Activated naive CD4-positive, alpha-beta T cell treated with anti-CD3 and anti-CD28 coated beads, Interleukin-2, amount 50 U/mL, for 72 hours (primary cell): ENCODE measurements at places on chromosomes 7 and 10. TPM values are rescaled to one million over a fixed set of nuclear protein-coding genes. Genes with fewer than 3 reads are reported as not detected.

PRSS1 gene
- not detected for total RNA-seq

CFAP43 gene
- total RNA-seq: not detected

- no peak for DNase-seq
Observed at GRCh38 chr7:44131173-44132029, 8.1 kb upstream of the POLD2 start.

DNA sequence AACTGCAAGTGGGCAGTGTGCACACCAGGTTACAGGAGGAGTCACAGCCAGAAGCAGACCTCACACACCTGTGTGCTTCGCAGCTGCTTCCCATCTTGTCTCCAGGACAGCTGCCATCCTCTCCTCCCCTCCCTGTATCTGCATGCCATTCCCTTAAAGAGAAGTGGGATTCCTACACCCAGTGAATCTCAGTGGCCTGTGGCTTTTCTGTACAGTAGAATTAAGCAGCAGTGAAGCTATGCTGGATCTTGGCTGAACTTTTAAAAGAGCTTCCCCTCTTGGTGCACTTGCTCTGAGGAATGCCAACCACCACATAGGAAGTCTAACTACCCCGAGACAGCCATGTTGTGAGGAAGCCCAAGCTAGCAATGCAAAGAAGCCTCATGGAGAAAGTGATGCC, 236.5 kb upstream of the ZMIZ1 start:
- DNase-seq: no peak

- no peak for DNase-seq
Observed at GRCh38 chr10:29957907-29958331, 101.5 kb downstream of the JCAD start.

DNA sequence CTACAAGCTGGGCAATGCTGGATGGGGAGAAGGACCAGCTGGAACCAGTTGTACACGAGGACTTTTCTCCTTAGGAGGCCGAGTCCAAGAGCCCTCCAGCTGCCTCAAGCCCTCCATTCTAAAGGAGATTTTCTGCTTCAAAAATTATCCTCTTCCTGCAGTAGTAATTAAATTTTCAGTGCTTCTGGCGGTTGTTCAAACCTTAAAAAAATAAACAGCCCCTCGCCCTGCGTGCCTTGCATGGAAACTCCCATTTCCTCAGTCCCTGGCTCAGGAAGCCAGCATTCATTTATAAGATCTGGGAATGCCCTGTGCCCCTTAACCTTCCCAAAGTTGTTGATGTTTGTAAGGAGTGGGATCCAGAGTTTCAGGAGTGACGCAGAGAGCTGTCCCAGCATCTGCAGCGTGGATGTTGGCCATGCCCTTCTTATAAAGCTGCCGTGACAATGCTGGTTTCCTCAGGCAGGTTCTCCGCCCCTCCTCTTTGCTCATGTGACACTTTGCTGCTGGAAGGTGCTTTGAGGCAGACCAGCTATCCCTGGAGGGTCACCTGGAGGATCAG, 24.0 kb upstream of the ACTR3B start:
- no peak for DNase-seq

DNA sequence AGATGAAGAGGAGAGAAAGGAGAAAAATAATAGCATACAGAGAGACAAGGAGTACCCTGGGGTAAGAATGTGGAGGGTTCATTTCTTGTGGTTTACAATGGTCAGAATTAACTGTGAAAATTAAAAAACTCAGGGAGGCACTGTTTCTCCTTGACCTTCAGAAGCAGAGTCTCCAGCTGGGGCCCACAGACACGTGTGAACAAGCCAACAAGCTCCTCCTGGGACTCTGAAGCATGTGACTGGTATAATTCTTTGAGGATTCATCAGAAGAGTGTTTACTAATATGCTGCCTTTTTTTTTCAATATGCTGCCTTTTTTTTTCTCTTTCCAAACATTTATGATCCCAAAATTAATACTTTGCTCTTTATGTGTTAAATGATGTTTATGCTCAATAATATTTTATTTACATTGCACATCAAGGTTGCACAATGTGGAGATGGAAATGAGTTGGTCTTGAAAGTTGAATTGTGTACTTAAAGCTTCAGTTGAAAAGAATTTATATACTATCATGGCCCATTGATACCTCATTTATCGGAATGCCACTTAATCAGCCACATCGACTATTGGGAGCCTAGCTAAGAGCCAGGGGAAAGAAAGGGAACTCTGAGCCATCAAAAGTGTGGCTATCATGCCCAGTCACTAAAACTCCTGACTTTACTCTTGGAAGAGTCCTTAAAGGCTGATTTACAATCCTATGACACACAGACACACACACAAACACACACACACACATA, 134.7 kb upstream of the RHOBTB1 start:
- DNase-seq: no peak

DNA sequence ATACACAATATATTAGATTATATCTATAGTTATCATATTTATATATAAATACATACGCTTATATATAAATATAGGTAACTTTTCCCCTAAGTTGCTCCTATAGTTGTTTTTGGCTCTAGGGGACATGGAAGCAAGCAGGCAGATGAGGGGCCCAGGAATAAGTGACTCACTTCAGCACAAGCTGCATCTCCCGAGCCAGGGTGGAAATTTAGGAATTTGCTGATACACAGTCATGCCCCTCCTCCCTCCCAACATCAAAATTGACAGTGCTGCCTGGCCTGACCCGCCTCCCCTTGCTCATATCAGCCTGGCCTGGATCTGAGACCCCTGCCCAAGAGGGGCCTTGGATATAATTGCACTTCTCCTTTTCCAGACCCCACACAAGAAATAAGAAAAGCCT, 33.8 kb downstream of the MKI67 start:
- no peak for DNase-seq

DNA sequence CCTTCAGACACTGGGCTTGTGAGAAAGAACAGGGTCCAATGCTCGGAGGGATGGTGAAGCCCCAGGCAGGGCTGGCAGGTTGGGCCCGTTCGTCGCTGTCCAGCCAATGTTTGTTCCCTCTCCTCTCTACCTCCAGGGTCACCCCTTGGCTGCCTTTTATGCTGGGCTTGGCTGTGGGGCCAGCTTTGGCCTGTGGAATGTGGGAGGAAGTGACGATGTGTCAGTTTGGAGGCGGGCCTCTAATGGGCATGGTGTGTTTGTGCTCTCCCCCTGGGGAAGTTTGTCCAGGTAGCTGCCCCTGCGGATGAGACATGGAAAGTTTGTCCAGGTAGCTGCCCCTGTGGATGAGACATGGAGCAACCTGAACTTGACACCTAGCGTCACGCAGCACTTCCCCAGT, 236.7 kb downstream of the GLRX3 start:
- no peak for DNase-seq

- no peak for DNase-seq
Observed at GRCh38 chr7:52260046-52260665, 775.3 kb upstream of the POM121L12 start.

- DNase-seq: no peak
Observed at GRCh38 chr7:115658223-115658622, 372.3 kb downstream of the TFEC start.

DNA sequence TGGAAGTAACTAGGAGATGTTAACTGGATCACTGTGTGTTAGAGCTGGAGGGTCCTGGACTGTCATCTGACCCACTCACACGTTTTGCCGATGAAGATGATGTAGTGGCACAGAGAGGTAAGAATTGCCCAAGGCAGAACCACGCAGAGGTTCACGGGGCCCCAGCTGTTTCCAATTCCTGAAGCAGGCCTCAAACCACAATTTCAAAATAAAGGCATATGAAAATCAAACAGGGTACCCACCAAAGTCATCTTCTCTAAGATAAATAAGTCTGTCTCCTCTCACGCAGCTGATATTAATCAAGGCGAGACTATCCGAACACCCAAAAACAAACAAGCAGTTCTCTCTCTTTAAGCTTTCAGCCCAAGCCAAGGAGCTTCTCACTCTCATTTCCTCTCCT, 113.3 kb upstream of the JCAD start:
- DNase-seq: no peak

DNA sequence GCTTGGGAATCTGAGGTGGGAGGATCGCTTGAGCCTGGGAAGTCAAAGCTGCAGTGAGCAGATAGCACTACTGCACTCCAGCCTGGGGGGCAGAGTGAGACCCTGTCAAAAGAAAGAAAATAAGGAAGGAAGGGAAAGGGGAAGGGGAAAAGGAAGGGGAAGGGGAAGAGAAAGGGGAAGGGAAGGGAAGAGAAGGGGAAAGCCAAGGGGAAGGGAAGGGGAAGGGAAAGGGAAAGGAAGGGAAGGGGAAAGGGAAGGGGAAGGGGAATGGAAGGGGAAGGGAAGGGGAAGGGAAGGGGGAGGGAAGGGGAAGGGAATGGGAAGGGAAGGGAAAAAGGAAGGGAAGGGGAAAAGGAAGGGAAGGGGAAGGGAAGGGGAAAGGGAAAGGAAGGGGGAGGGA, 41.5 kb downstream of the ARHGAP19 start:
- no peak for DNase-seq

GRCh38 chr10:69209787-69210484, 10.2 kb upstream of the HKDC1 start:
- DNase-seq: no peak

DNA sequence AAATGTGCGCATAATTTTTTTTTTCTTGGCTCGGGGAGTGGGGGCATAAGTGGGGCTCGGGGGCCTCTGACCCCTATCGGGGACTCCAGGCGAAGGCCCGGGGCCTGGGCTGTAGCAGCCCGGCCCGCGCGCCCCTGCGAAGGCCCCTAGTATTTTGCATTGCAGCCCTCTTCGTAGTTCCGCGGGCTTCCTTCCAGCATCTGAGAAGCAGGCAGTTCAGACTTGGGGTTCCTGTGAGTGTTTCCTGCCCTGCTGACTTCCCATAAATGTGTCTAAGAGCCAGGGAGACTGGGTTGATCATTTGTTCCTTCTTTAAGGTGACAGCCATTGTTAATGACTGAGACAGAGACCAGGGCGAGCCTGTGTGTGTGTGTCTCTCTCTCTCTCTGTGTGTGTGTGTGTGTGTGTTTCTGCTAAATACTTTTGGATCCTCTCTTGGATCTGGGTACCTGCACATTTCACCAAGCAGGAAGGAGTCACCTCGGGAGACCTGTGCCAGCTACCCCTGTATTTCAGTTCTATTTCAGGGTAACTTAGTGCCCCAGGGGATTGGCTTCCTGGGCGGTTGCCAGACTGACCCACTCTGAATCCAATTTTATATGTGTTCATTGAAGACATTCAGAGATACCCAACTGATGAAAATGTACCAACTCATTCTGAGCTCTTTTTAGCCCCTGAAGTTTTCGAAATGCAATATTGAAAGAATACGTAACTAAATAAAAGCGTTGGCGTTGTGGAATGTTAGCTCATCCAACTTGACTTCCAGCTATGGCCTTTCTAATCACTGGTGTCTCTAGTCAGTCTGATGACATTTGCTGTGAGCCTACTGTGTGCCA, 805 bp downstream of the MSRB2 start:
- peak; percentile 59 for DNase-seq

- DNase-seq: no peak
Observed at GRCh38 chr7:137305901-137306621, 37.5 kb downstream of the PTN start.

GRCh38 chr7:14424675-14425074, 435.2 kb upstream of the ETV1 start:
- DNase-seq: no peak

- no peak for DNase-seq
Observed at GRCh38 chr10:7696545-7696944, 6.6 kb upstream of the ITIH2 start.

- no peak for DNase-seq
Observed at GRCh38 chr10:45602836-45603235, 69.7 kb downstream of the ZFAND4 start.

SPDYE16 gene
- not detected for total RNA-seq

- no peak for DNase-seq
Observed at GRCh38 chr7:147818317-147818716, 772.2 kb upstream of the C7orf33 start.

GRCh38 chr7:98879198-98879978, 1.1 kb downstream of the TRRAP start:
- DNase-seq: peak; percentile 57

DNA sequence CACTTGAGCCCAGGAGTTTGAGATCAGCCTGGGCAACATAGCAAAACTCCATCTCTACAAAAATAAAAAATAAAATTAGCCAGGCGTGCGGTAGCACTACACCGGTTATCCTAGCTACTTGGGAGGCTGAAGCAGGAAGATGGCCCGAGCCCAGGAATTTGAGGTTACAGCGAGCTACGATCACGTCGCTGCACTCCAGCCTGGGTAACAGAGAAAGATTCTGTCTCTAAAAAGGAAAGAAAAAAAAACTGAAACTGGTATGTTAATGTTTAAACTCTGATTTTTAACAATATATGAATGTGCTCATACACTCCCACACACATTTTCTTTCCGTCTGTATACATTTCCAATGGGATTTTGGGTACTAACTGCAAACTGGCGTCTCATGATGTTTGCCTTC, 140.6 kb upstream of the KMT2E start:
- DNase-seq: no peak

SLC29A4 gene
- total RNA-seq: not detected

DNA sequence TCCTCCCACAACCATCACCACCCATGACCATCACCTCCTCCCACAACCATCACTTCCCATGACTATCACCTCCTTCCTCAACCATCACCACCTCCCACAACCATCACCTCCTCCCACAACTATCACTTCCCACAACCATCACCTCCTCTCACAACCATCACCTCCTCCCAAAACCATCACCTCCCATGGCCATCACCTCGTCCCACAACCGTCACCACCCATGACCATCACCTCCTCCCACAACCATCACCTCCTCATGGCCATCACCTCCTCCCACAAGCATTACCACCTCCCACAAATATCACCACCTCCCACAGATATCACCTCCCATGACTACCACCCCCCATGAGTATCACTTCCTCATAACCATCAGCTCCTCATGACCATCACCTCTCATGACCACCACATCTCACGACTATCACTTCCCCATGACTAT, 52.2 kb downstream of the PDGFA start:
- peak; percentile 45 for DNase-seq

GRCh38 chr10:104445359-104445758, 91.7 kb downstream of the CFAP58 start:
- DNase-seq: no peak

DNA sequence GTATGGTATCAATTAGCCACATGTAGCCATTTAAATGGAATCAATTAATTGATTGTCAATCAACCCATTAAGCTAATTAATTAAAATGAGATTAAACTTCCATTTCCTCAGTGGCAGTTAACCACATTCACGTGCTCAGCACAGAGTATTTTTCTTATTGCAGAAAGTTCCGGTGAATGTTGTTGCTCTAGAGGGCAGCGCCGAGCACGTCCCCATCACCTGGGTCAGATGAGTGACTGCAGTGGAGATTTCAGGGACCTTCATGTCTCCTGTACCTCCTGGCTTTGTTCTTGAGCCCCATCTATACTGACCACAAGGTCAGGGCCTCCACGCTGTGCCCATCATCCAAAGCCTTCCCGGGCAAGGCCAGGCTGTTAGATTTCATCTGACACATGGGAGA, 168.8 kb upstream of the MKI67 start:
- no peak for DNase-seq

DNA sequence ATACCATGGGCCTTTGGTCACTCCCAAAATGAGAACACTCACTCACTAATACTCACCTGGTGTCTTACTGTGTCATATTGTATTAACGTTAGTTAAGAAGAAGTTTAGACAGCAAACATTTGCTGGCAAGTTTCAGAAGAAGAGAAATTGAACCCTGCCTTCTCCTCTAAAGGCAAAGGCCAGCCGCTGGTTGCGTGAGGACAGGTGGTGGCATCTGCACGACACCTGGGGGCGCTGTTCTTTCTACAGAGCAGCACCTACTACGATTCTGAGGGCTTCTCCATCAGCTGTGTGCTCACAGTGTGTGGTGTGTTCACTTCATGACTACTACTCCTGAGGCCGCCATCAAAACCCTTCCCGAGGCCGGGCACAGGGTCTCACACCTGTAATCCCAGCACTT, 17.9 kb upstream of the CLEC2L start:
- peak; percentile 27 for DNase-seq
